ENCODE measurements at places on chromosomes 1 and 21. TPM values are rescaled to one million over a fixed set of nuclear protein-coding genes. Genes with fewer than 3 reads are reported as not detected.
A peak's percentile ranks its signal among the peaks of the same experiment; 100 is the strongest.

DNA sequence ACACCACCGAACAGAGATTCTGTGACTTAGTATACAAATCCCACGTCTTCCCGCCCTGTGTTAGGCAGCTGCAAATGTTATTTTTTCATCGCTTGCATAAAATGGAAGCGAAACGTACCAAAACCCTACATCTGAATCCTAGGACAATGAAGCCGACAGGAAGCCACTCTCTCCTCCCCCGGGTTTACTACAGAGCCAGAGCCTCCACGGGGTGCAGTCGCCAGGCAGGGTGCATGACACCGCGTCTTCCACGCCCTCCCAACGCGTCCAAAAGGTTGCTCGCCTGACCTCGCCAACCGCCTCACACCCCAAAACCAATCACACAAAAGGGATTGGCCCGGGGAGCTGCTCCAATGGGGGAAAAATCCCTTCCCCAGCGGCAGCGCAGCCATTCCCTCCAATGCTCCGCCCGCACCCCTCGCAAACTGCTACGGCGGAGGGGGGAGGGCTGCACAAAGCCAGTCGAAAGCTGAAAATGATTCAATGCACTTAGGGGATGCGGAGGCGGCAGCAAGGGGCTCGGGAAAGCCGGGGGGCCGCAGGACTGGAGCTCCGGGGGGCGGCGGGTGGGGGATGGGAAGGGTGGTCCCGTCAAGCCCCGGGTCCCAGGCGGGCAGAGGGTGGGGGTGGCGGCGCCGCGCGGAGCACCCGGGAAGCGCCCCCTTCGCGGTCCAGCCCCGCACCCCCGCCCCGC is 701 bp downstream of the CEP170 start:
- DNase-seq, result peak; percentile 58

DNA sequence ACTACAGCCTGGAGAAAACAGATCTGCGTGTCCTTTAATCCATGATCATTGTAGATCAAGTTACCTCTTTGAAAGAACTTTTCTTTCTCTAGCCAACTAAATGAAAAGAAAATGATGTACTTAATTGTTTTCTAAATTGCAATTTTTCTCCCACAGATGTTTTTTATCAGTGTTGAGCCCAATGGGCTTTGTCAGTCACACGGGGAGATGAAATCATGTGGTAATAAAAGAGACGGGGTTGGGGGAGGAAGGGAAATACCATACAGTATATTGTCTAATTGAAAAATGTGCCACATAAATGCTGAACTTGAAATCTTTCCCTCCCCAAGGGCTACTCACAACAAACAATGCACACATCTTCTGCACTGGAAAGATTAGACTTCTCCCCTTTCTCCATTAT is 58.4 kb downstream of the NTMT2 start:
- DNase-seq, result no peak

The ARHGAP29 gene
- polyA plus RNA-seq, result 87.2 TPM

GRCh38 chr1:233111731-233112130 is 161.3 kb downstream of the NTPCR start:
- DNase-seq, result no peak

DNA sequence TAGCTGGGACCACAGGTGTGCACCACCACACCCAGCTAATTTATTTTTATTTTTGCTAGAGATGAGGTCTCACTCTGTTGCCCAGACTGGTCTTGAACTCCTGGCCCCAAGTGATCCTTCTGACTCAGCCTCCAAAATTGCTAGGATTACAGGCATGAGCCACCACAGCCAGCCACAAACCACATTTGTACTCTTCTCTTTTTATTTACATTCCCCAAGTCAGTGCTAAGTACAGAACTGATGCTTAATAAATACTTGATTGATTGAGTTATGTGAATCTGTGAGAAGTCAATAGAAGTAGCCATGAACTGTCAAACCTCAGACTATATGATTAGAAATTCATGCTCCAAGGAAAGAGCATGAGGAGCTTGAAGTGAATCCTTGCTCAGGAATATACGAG is 48.5 kb upstream of the S1PR1 start:
- no peak for DNase-seq

- peak; percentile 82 for DNase-seq
Measured at GRCh38 chr1:23790696-23791515, at the start of gene LYPLA2. Gene LYPLA2, plus strand, starts transcription at chr1:23791145. Its CDS starts 1,538 bp downstream, at chr1:23792683.

The EXO1 gene
- polyA plus RNA-seq, result 10.0 TPM

- no peak for DNase-seq
Measured at GRCh38 chr1:6414443-6414844, 5.3 kb downstream of the HES2 start.

The CHODL gene
- 62.5 TPM for polyA plus RNA-seq

- no peak for DNase-seq
Measured at GRCh38 chr1:26372039-26372438, 511 bp downstream of the ZNF683 start.

GRCh38 chr1:45334308-45335245 is 5.4 kb upstream of the TOE1 start:
- no peak for DNase-seq

GRCh38 chr1:235843461-235843961 is 23.2 kb downstream of the LYST start:
- no peak for DNase-seq

- no peak for DNase-seq
Measured at GRCh38 chr1:78070758-78071157, 25.0 kb downstream of the GIPC2 start.

The FOXO6 gene
- polyA plus RNA-seq, result 1.2 TPM

- no peak for DNase-seq
Measured at GRCh38 chr1:36920371-36920770, 113.9 kb downstream of the GRIK3 start.

- no peak for DNase-seq
Measured at GRCh38 chr1:31869449-31869848, 53.6 kb upstream of the SPOCD1 start.

DNA sequence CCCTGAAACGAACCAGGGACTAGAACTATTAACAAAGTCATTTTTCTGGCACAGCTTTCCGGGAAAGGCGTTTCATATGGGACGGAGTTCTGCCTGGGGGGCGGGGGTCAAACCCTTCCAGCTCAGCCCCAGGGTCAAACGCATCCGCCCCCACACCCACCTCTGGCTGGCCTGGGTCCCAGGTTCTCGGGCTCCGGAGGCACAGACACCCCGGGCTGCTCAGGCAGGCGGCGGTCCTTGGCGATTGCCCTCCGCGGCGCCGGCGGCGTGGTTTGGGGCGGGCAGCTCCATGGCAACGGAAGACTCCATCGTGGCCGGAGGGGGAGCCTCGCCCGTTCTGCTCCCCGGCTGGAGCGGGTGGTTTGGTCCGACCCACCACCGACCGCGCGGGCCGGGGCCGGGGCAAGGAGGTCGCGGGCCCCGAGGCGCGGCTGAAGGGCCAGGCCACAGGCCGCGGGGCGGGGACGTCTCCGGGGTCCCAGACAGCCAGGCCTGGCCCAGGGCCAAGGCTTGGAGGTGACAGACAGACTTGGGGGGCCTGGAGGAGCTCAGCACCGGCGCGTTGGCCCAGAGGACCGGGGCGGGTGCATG is at the start of gene CFAP74:
Gene CFAP74, minus strand, starts transcription at position 246 of the 591 bp plus-strand sequence. CDS start 12,830 bp downstream, outside the sequence.
- no peak for DNase-seq

DNA sequence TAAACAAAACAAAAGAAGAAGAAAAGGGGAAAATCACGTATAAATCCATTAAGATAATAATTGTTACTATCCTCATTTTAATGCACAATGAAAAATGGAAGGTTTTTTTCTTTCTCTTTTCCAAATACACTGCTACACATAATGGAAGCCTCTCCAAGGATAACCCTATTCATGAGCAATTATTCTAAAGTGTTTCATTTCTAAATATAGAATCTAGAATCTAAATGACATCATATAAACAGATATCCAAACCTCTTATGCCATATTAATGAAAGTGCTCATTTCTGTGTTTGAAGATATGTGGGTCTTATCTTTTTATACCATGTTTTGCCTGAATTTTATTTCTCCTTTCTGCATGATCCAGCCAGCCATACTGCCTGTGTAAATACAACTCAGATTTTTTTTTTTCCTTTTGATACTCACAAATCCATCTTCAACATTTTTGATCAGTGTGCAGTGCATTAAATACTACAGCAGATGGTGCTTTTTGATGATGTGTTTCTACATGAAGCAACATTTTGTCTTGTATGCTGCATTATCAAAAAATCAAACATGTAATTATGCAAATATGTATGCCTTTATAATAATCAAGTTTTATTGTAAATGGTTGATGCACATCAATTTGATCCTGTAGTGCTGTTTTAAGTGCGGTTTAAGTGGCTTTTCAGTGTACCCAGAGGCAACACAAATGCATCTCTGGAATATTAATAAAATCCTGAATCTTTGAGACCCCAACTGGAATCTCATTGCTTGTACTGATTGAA is 625.6 kb upstream of the PTBP2 start:
- DNase-seq, result no peak

The KRTAP21-2 gene
- polyA plus RNA-seq, result not detected

The LINGO4 gene
- 0.04 TPM for polyA plus RNA-seq

DNA sequence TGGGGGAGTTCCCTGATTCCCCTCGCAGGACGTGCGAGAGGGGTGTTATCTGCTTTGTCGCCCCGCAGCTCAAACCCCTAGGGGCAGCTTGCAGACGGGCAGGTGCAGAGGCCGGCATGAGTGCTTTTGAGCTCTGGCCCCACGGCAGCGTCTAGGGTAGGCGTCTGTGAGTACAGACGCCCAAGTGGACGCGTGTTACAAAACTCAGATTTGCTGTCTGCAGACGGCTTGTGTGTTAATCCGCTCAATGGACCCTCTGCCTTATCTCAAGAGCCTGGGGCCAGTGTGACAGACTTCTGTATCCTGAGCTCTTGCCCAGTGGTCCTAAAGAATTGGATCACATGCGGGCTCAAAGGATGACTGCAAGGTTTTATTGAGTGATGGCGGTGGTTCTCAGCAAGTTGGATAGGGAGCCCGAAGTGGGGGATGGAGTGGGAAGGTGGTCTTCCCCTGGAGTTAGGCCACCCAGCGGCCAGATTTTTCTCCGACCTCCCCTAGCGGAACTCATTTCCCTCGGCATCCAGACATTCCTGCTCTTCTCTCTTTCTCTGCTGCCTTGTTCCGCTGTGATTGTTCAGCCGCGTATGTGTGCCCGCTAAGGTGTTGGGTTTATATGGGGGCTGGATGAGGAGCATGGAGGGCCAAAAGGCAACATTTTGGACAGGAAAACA is 9.4 kb downstream of the CFHR4 start:
- no peak for DNase-seq

- DNase-seq, result no peak
Measured at GRCh38 chr1:59703918-59704378, 110.8 kb upstream of the HOOK1 start.

DNA sequence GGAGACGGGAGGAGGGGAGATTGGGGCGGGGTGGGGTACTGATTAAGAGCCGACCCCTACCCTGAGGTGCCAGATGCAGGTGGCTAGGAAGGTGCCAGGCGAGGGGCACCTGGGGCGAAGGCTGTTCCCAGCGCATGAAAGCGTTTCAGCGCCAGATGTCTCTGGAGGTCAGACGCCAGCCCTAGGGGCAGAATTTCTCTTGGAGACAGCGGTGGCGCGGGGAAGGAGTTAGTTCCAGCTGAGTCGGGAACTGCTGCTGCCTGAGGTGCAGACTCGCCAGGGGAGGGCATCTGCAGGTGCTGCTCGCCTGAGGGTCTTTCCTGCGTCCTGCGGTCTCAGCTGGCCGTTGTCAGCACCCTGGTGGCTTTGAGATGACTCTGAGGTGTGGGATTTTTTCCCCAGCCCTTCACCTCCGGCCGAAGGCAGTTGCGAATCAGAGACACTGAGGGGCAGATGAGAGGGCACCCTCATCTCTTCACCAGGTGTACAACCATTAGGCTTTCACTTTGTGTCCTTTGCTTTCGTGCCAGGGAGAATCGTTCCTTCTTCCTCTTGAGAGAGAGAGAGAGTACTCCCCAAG is 539 bp downstream of the CGN start:
- no peak for DNase-seq

The TNFRSF4 gene
- 0.74 TPM for polyA plus RNA-seq

DNA sequence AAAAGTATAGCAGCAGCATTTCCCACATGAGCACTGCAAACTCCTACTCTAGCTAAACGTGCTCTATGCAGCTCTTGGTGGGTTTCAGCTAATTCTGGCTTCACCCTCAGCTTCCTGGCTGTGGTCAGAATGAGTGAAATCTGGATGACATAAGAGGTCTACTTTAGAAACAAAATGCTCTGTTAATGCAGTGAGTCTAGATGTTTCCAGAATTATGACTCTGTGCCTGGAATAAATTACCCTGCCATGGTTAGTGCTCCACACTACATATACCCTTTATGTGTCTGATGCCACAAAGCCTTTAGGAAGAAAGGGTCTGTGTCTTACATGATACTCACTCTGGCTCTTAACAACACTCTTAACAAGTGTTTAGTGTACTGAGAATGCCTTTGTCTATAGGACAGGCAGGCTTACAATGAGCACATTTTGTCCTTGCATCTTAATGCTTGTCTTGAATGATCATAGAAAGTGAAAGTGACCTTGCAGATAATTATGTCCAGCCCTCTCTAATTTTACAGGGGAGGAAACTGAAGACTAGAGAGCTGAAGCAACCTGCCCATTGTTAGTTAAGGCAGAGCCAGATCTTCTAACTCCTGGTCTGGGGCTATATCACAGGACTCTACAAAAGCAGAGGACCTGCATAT is 9.2 kb downstream of the S100A10 start:
- DNase-seq, result no peak

The WDR4 gene
- polyA plus RNA-seq, result 10.0 TPM

The KRTAP10-8 gene
- polyA plus RNA-seq, result not detected

The KCNJ15 gene
- 239 TPM for polyA plus RNA-seq

DNA sequence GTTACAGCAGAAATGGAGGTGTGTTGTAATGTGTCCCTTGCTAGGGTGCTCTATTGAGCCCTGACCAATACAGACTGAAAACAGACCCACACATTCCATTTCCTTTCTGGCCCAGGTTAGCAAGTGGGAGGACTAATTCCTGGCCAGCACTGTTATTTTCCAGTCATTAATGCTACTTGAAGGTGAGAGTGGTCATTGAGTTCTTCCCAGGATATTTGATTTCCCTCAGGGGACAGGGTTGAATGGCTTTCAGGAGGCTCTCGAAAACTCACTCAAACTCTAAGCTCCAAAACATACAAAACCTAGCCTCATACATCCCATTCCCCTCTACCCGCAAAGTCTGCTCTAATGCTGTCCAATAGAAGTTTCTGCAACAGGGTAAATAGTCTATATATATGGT is 6.2 kb downstream of the LRRC52 start:
- no peak for DNase-seq

DNA sequence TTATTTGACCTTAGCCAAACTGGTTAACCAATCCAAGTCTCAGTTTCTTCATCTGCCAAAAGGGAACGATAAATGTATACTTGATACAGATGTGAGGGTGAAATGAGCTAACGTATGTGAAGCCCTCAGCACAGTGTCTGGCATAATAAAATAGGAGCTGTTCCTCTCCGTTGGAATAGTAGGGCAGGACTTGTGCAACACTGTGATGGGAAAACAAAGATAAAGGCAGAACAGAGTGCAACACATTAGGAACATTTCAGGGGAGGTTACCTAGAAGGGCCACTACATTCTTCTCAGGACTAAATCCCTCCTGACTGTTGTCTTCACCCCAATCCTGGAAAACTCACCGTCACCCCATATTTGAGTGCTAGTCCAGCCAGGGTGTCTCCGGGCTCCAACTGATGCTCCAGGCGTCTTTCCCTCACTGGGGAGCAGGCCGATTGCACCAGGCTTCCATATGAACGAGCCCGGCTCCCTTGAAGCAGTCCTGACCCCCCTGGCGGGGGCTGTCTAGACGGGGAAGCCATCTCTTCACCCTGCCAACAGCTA is 896 bp downstream of the LYSMD1 start:
- DNase-seq, result no peak

All from right renal cortex interstitium (tissue), 3 donors.